WTC11 (cell line): ENCODE measurements at places on chromosomes 2 and 18. TPM values are rescaled to one million over a fixed set of nuclear protein-coding genes. Genes with fewer than 3 reads are reported as not detected.

ALK gene
- total RNA-seq: 0.09 to 0.11 TPM in 2 of 3 replicates, not detected in the other

DNA sequence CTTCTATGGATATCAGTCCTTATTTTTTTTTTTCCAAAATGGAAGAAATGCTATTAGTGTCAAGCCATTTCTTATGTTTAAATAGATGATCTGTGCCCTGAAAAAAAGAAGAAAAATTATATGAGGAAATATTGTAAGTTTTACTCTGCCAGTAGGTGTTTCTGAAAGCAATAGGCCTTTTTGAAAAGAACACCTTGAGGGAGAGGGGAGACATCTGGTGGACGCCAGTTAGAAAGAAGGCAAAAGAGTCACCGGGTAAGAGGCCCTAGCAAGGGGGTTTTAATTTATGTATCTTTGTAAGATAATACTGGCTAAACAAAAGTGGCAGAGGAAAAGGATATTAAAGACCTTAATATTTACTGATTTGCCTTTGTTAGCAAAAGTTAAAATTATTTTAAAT is 56.1 kb downstream of the DYNAP start:
- no peak overlapping the region for H3K27ac ChIP-seq
- H3K27me3 ChIP-seq: no peaks in the 10 kb centered on the region
- no peak overlapping the region for H3K4me3 ChIP-seq
- peaks cover 13% of the 10 kb centered on the region for H3K4me1 ChIP-seq

DNA sequence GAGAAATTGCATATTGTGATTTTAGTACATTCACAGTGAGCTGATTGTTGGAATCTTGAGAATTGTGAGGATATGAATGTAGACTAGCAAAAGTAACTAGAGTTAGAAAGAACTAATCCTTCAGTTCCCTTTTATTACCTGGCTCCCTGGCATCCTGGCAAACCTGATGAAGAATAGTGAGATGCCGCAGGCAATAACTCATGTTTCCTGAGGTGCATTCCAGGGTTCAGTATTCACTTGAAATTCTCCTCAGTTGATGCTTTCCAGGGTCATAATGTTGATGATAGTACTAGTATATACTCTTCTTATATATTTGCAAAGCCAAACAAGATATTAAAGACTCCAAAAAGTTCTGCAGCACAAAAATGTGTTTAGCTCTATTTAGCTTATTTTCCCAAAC is 432.1 kb upstream of the CELF4 start:
- no peak for DNase-seq
- H3K36me3 ChIP-seq: no peaks in the 10 kb centered on the region
- H3K4me1 ChIP-seq: peaks cover 16% of the 10 kb centered on the region
- H3K4me3 ChIP-seq: no peak overlapping the region

- H3K27me3 ChIP-seq: no peaks in the 10 kb centered on the region; the same call in 1 of the 2 replicates
- H3K27ac ChIP-seq: no peak overlapping the region
- peaks cover 4% of the 10 kb centered on the region for H3K4me1 ChIP-seq
- peaks cover 11% of the 10 kb centered on the region for H3K36me3 ChIP-seq
- no peak overlapping the region for H3K4me3 ChIP-seq
Observed at GRCh38 chr2:168311261-168311910, 64.0 kb upstream of the STK39 start.

- H3K27ac ChIP-seq: no peak overlapping the region
- H3K27me3 ChIP-seq: no peaks in the 10 kb centered on the region
- H3K36me3 ChIP-seq: no peaks in the 10 kb centered on the region
Observed at GRCh38 chr2:181239201-181239799, 217.9 kb upstream of the ITGA4 start.

DNA sequence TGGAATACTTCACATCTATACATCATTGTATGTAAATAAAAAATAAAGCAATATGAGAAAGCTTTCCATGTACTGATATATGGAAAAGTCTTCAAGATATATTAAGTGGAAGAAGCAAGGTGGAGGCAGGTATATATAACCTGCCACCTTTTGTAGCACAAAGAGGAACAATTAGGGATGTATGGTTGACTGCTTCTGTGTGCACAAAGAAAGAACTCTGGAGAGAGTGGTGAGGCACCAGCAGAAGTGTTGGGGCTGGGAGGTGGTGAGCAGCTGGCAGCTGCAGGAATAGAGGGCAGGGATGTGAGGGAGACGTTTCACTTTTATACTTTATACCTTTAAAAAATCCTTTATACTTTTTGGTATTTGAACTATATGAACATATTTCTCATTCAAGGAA is 26.1 kb downstream of the KIF5C start:
- H3K36me3 ChIP-seq: peaks cover 11% of the 10 kb centered on the region
- H3K27me3 ChIP-seq: no peaks in the 10 kb centered on the region
- DNase-seq: no peak

PIEZO2 gene
- total RNA-seq: 10.7 to 16.9 TPM (median 15.1 TPM) in 3 replicates

DNA sequence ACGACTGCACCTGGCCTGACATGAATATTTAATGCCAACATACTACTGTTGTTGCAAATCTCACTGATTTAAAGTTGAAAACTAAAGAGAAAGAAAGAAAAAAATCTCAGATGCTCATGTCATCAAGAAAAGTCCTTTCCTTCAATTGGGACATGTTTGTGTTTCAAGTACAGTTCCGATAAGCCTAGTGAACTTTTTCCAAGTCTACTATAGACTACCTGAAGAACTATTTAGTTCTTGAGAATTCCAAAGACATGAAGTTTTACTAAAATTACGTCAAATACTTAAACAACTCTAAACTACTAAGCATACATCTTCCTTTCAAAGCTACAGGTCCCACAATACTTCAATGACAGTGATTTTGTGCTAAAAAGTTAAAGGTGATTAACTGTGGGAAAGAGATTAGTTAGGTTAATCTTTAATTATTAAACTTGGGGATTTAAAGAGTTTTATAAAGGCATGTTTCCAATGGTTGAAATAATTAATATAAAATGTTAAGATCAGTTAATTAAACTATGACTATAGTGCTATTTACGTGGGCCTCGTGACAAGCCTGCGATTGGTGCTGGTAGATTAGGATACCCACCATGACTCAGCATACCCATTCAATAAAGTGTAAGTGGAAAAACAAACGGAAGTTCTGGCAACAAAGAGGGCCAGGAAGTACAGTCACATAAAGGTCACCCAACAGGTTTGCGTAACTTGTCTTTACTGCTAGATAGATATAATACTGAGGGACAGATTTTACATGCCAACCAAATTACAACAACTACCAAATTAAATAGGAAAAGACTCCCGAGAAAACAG is 55.5 kb downstream of the SEPTIN10 start:
- H3K36me3 ChIP-seq: peaks cover 40% of the 10 kb centered on the region
- H3K27ac ChIP-seq: peak overlapping the region; percentile 73
- H3K27me3 ChIP-seq: no peaks in the 10 kb centered on the region
- H3K4me3 ChIP-seq: no peak overlapping the region
- H3K4me1 ChIP-seq: peaks cover 9% of the 10 kb centered on the region

GRCh38 chr2:11920993-11921583 is 174.7 kb downstream of the LPIN1 start:
- DNase-seq: no peak
- H3K27ac ChIP-seq: no peak overlapping the region
- H3K4me1 ChIP-seq: peaks cover 18% of the 10 kb centered on the region
- no peaks in the 10 kb centered on the region for H3K27me3 ChIP-seq

- no peaks in the 10 kb centered on the region for H3K36me3 ChIP-seq
- H3K4me3 ChIP-seq: no peak overlapping the region
- no peaks in the 10 kb centered on the region for H3K27me3 ChIP-seq
- peaks cover 9% of the 10 kb centered on the region for H3K4me1 ChIP-seq
Observed at GRCh38 chr2:163198972-163199371, 360.4 kb upstream of the KCNH7 start.

DNA sequence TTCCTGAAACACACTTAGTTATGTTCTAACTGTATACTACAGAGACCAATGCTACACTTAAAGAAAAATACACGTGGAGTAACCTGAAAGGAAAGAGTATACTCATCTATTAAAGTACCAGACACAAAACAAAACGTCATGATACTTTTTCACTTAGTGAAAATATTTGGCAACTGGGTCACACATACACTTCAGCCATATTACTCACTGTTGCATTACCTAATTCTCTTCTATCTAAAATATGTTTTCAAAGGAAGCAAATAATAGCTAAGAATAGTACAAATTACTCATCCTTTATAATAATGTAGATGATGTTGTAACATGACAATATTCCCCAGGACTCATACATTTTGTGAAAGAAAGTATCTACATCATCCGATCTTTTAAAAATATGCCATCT is 76.5 kb upstream of the EPB41L3 start:
- no peak for DNase-seq
- no peaks in the 10 kb centered on the region; the same call in 1 of the 2 replicates for H3K27me3 ChIP-seq
- no peak overlapping the region for H3K4me3 ChIP-seq
- no peaks in the 10 kb centered on the region for H3K36me3 ChIP-seq
- peaks cover 10% of the 10 kb centered on the region for H3K4me1 ChIP-seq
- no peak overlapping the region for H3K27ac ChIP-seq
